ENCODE measurements at places on chromosomes 5 and 9.

DNA sequence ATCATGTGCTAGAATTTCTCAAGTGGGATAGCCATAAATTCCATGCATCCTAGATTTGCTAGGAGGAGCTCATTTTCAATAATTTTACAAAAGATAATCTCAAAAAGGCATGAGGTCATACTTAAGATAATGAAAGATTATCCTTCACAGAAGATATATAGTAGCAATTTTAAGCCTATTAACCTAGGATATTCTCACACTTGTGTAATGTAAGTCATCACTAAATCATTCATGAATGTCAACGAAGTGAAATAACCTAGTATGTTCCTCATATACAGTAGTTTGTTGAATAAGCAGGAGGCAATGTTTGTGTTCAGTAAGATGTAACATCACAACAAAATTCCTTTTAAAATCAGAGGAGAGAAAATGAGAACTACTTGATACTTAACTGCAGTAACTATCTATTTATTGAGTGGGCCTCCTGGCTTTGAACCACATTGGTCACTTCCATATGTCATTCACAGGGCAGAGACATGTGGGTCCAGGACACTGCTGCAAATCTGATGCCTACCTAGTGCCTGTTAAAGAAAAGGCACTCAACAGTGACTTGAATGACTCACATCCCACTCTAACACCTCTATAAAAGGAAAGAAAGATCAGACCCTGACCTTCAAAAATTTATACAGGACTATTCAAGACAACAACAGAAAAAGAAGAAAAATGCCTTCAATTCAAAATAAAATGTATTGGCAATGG lies 8.2 kb downstream of the LIFR start:
- DNase-seq: no peak

GRCh38 chr9:19117039-19117716 lies 10.1 kb downstream of the PLIN2 start:
- no peak for DNase-seq

- no peak for DNase-seq
Measured at GRCh38 chr5:128357226-128357625, 180.8 kb downstream of the FBN2 start.

GRCh38 chr5:62212648-62213047 lies 93.4 kb upstream of the KIF2A start:
- DNase-seq: no peak

DNA sequence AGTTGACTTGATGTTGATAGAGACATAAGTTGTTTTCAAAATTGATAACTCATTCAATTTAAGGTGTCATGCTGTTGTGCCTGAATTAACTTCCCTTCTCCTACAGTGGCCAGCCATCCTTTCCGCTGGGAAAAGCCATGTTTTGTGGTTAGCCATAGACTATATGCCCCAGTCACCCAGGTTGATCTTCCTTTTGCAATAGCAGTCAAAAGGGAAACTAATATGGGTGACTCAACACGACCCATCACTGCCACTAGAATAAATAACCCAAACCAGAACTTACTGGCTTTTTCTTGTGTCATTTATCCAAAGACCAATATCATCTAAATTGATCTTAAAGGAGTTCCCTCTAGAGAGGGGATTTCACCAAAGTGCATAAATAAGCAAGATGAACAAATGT lies 87.4 kb downstream of the PTCD2 start:
- no peak for DNase-seq

GRCh38 chr9:91549177-91549576 lies 125.5 kb upstream of the NFIL3 start:
- DNase-seq: no peak

GRCh38 chr9:97985058-97985861 lies 2.1 kb downstream of the ANP32B start:
- peak; percentile 45 for DNase-seq

DNA sequence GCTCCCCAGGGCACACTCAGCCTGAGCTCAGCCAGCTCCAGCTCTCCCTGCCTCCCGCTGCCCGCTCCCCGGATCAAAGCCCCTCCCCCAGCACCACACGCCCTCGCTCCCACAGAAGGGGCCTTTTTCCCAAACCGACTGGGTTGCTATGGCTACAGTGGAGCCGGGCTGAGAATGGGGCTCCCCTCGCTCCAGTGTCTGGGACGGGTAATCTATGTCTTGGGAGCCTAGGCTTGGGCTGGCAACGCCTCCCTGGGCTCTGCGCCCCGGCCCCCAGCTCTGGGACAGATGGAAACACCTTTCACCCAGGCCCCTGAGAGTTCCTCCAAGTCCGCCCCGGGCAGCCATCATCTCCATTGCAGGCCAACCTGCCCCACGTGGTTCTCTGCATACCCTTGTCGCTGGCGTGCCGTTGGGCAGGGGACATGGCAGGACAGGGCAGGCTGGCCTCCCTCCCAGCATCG lies 29.6 kb downstream of the NOTCH1 start:
- no peak for DNase-seq

GRCh38 chr9:109437286-109437685 lies 60.8 kb downstream of the PTPN3 start:
- no peak for DNase-seq

GRCh38 chr9:116504893-116505480 lies 182.1 kb upstream of the TRIM32 start:
- no peak for DNase-seq

- DNase-seq: no peak
Measured at GRCh38 chr5:179375236-179375685, 30.0 kb upstream of the ADAMTS2 start.

GRCh38 chr5:180790020-180790419 lies 12.6 kb downstream of the MGAT1 start:
- no peak for DNase-seq

DNA sequence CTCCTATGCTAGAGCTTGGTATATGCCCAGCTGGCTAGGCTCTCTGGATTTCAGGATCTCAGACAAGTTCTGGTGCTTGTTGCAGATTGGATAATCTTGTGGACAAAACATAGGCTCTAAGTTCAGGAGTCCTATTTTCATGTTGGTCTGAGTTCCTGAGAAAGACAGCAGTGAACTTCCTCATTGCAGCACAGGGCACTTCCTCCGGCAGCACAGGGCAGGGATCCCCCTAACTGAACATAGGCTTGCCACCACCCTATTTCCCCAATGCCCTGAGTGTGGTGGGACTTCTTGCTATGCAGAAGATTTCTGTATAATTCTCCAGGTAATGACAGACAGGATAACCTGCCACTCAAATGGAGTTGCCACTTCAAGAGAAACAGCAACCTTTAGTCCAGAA lies 220.1 kb downstream of the PIK3R1 start:
- DNase-seq: no peak

GRCh38 chr5:55897905-55898304 lies 46.7 kb downstream of the IL31RA start:
- no peak for DNase-seq

DNA sequence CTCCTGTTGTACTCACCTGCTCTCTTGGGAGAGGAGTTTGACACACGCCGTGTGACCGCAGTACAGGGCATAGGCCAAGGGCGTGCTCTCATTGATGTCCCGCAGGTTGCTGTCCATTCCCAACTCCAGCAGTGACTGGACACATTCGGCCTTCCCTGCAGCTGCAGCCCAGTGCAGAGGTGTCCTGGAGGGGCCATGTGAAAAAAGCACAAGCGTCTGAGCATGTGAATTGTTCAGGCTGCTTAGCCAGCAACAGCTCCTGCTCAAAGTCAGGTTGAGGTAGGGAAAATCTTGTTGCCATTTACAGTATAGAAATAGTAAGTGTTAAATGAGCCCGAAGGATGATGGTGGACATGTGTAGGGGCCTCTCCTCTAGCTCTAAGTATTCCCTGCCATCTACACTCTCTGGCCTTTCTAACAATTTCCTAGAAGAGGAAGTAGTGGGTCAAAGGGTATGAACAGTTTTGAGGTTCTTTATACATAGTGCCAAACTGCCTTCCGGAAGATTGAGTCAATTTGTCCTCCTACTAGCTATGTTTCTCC lies 116.5 kb downstream of the ANKRD55 start:
- no peak for DNase-seq

DNA sequence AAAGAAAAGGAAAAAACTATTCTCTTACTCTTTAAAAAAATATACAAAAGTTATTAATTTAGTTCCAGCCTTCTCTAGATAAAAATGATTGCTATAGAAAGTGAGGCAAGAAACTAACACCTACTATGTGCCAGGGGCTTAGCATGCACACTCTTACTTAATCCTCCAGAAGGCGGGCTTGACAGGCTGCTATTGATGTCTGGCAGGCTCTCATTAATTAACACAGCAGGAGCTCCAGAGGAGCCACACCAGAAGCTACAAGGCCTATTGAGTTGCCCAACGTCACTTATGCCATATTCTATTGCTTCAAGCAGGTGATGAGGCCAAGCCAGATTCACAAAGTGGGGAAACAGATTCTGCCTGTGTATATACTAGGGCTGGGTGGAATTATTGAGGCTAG lies 54.6 kb upstream of the CLINT1 start:
- DNase-seq: no peak

DNA sequence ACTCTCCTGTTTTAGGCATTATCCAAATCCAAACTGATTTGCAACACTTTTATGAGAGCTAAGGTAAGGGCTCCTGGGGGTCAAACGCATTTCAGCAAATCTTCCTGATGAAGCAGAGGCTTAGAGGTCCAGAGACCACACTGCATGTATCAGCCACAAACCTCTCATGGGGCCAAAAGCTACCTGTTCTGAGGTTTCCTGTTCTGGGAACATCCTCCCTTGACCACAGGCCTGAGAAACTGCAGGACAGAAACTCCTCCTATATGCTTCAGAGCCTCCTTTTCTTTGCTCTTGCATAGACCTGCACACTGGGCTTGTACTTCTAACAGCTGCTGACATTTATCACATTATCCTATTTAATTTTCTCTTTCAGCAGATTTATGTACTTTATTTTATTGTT lies 92.6 kb downstream of the OR2K2 start:
- no peak for DNase-seq

All from activated CD4-positive, alpha-beta T cell treated with anti-CD3 and anti-CD28 coated beads, Interleukin-2, amount 50 U/mL, for 4 hours (primary cell).